ENCODE measurements at places on chromosomes 2 and 18. TPM values are rescaled to one million over a fixed set of nuclear protein-coding genes. Genes with fewer than 3 reads are reported as not detected.

DPP4 gene
- total RNA-seq: 130 TPM

ZNG1B gene
- 29.4 TPM for total RNA-seq

- no peak for DNase-seq
Measured at GRCh38 chr2:43748333-43748732, 25.5 kb upstream of the DYNC2LI1 start.

DNA sequence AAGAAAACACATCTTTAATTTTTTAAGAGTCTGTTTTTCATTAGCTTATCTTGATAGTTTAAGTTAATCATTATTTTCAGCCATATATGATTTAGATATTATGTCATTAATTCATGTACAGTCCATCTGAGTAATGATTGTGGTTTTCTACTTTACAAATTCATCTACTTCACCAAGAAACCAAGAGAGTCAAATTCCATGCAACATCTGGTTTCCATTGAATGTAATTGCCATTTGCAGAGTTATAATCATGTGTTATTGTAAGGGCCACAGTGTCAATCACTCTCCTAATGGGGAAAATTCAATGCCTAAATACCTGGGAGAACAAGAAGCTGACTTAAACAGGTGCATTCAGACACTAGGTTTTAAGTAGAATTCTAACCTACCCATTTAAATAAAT is 217.2 kb upstream of the OSR1 start:
- peak; percentile 37 for DNase-seq

LAMA1 gene
- 14.5 TPM for total RNA-seq

- no peak for DNase-seq
Measured at GRCh38 chr18:48308027-48308635, 101.1 kb downstream of the ZBTB7C start.

DNA sequence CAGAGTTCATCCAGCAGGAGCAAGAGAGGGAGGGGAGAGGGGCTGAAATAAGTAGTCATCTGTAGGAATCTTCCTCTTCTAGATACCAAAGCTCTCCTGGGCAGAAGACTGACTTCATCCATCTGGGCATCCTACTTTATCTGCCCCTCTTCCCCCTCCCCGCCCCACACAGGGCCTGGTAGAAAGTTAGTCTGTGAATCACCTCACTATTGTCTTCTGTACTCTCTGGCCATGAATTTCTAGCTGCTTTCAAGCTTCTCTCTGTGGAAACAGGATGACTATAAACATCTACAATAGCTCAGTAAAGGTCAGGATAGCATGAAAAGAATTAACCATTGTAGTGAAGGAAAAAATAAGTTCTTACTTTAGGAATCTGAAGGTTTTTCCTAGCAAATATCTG is 47.7 kb upstream of the RNU4ATAC start:
- no peak for DNase-seq

ADRA2B gene
- not detected for total RNA-seq
